ENCODE measurements at places on chromosomes 13 and 19. TPM values are rescaled to one million over a fixed set of nuclear protein-coding genes. Genes with fewer than 3 reads are reported as not detected.

The ZNF557 gene
- 14.0 TPM for total RNA-seq

DNA sequence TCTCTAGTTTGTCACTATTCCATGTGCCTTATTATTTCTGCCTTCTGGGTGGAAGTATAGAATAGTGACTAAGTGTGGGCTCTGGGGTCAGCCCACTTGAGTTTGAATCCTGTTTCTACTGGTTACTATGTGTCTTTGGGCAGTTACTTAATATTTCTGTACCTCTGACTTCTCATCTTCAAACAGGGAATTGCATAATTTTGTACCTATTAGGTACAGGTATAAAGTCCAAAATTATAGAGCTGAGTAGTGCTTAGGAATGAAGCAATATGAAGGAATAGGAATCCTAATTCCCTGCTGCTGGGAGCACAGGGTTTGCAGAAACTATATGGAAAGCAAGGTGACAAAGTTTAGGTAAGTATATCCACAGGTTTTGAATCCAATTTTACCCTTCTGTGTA is 564.5 kb downstream of the GPC5 start:
- no peak for DNase-seq

DNA sequence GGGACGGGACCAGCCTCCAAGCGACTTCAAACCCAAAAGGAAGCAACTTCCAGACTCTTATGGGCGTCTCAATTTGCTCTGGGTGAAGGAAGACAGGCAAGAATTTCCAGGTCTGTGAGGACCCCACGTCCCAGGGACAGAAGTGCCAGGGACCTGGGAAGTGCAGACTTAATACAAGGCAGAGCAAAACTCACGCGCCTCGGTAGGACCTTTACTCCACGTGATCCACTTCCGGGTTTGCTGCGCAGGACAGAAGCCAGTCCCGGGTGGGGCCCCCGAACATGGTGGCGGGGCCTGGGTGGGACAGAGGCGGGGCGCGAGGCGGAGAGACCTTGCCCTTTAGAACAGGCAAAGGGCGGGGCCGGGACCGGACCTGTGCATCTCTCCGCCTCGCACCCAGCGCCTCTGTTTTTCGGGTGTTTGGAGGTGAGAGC is 9.3 kb downstream of the ZNF611 start:
- DNase-seq, result no peak

The SPACA4 gene
- total RNA-seq, result not detected

The CYP2A6 gene
- not detected for total RNA-seq

DNA sequence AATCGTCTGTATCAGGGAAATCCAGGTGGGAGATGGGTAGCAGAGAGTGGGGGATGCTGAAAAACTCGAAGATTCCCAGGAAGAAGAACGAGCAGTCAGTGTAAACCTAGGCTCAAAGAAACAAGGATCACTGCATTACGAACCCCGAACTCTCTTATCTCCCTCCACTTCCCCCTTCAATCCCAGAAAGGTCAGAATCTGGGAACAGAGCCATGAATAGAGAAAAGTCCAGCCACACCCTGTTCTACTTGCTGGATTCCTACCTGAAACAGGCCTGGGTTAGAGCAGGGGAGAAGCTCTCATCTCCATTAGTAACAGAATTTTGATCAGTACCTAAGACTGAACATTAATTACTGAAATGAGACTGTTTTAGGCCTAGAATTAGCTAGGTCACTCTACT is 24.4 kb downstream of the EPSTI1 start:
- DNase-seq, result no peak

- no peak for DNase-seq
These were observed 95.2 kb upstream of the CLDN10 start for GRCh38 chr13:95457294-95457693.

The MBD3L3 gene
- total RNA-seq, result not detected

The TEX29 gene
- total RNA-seq, result 0.50 TPM

The KIR2DL4 gene
- total RNA-seq, result not detected

The KLF16 gene
- total RNA-seq, result 20.7 TPM
